ENCODE measurements at places on chromosomes 1 and 21. TPM values are rescaled to one million over a fixed set of nuclear protein-coding genes. Genes with fewer than 3 reads are reported as not detected.

- H3K27ac ChIP-seq: peak overlapping the region; percentile 80
- peak overlapping the region; percentile 33 for H3K4me3 ChIP-seq
- H3K36me3 ChIP-seq: peaks cover 1% of the 10 kb centered on the region
Measured at GRCh38 chr1:224880593-224881307, 48.7 kb upstream of the DNAH14 start.

GRCh38 chr1:22760455-22760854 is 49.8 kb downstream of the EPHB2 start:
- peaks cover 1% of the 10 kb centered on the region for H3K4me1 ChIP-seq
- DNase-seq: no peak
- H3K36me3 ChIP-seq: no peaks in the 10 kb centered on the region
- H3K27ac ChIP-seq: no peak overlapping the region
- H3K4me3 ChIP-seq: no peak overlapping the region
- no peaks in the 10 kb centered on the region for H3K27me3 ChIP-seq

PDZK1 gene
- 25.0 TPM for total RNA-seq

OR2T11 gene
- total RNA-seq: not detected

GJC2 gene
- 2.1 TPM for total RNA-seq

RIIAD1 gene
- 1.2 TPM for total RNA-seq

DNA sequence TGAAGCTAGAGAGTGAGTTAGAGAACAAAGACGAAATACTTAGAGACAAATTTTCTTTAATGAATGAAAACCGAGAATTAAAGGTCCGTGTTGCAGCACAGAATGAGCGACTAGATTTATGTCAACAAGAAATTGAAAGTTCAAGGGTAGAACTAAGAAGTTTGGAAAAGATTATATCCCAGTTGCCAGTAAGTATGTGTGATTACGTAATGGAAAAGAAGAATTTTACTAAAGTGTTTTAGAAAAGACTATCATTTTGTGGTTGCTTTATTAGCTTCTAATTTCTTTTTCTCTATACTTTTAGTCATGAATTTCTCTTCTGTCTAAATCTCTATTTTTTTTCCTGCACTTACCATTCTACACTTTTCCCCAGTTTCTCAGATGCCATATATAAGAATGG is 26.7 kb downstream of the CCDC18 start:
- DNase-seq: no peak
- no peak overlapping the region for H3K27ac ChIP-seq
- H3K4me3 ChIP-seq: no peak overlapping the region
- H3K27me3 ChIP-seq: no peaks in the 10 kb centered on the region
- H3K36me3 ChIP-seq: peaks cover 2% of the 10 kb centered on the region

- peaks cover 46% of the 10 kb centered on the region for H3K27me3 ChIP-seq
- H3K36me3 ChIP-seq: no peaks in the 10 kb centered on the region
- no peak overlapping the region for H3K4me3 ChIP-seq
- H3K27ac ChIP-seq: no peak overlapping the region
- peaks cover 5% of the 10 kb centered on the region for H3K4me1 ChIP-seq
- DNase-seq: no peak
Measured at GRCh38 chr1:38783640-38784229, 75.8 kb downstream of the RRAGC start.

KCNK1 gene
- total RNA-seq: 9.7 TPM

ZBTB8B gene
- 4.7 TPM for total RNA-seq

ALX3 gene
- 2.8 TPM for total RNA-seq

C1orf185 gene
- total RNA-seq: not detected

GRCh38 chr1:109252893-109253802 is 3.8 kb downstream of the CELSR2 start:
- peak overlapping the region; percentile 37 for H3K4me3 ChIP-seq
- H3K27me3 ChIP-seq: peaks cover under 1% of the 10 kb centered on the region
- H3K27ac ChIP-seq: peak overlapping the region; percentile 67
- no peak for DNase-seq

TDRD5 gene
- 0.12 TPM for total RNA-seq

GRCh38 chr1:1075148-1075935 is 1.2 kb upstream of the RNF223 start:
- peaks cover 4% of the 10 kb centered on the region for H3K27me3 ChIP-seq
- H3K36me3 ChIP-seq: no peaks in the 10 kb centered on the region
- no peak overlapping the region for H3K4me3 ChIP-seq
- no peak overlapping the region for H3K27ac ChIP-seq
- DNase-seq: no peak

DNA sequence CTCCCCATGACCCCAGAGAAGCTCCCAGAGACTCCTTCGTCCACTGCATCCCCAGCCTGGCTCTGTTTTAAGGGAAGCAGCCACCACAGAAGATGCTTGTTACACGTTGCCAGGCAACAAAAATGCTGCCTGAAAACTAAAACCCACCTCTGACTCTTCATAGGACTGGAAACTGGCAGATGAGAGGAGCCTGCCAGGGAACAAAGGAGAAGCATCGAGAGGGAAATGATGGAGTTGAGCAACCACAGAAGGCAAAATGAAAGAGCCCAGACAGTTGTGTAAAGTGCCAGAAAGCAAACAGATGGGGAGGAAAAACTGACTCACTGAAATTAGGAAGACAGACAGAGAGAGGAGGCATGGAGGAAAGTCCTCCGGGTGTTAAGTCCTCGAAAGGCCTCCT is 118.4 kb downstream of the KCNN3 start:
- H3K27me3 ChIP-seq: peaks cover 81% of the 10 kb centered on the region
- H3K36me3 ChIP-seq: no peaks in the 10 kb centered on the region
- no peak overlapping the region for H3K4me3 ChIP-seq
- DNase-seq: no peak

S100A4 gene
- total RNA-seq: 7.6 TPM

CDC7 gene
- 26.9 TPM for total RNA-seq

DNA sequence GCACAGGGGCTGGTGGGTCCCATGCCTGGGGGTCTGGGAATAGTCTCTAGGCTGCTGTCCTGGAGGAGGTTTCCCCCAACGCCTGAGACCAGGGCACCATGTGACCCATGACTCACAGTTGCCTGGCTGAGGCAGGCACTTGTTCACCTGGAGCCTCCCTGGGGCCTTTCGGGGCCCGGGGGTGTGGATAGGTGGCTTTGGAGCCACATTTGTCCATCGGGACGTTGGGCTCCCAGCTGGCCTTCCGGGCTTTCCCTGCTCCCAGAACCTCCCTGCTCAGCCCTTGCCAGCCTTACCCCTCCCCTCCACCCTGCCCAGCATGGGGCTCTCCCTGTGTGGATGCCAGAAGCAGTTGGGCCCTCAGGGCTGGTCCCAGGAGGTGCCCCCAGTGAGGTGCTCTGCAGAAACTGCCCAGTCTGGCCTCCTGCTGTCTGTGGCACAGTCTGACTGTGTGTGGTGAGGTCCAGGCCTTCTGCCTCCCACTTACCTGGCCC is 14.2 kb downstream of the COL6A1 start:
- no peak overlapping the region for H3K4me3 ChIP-seq
- no peak overlapping the region for H3K27ac ChIP-seq
- H3K4me1 ChIP-seq: peaks cover 2% of the 10 kb centered on the region
- no peak for DNase-seq

GRCh38 chr1:40925834-40926410 is 53.6 kb upstream of the CTPS1 start:
- no peaks in the 10 kb centered on the region for H3K27me3 ChIP-seq
- H3K4me3 ChIP-seq: no peak overlapping the region
- no peaks in the 10 kb centered on the region for H3K36me3 ChIP-seq
- no peak for DNase-seq
- no peak overlapping the region for H3K27ac ChIP-seq

DCST1 gene
- not detected for total RNA-seq

- H3K36me3 ChIP-seq: no peaks in the 10 kb centered on the region
- H3K4me1 ChIP-seq: peaks cover 19% of the 10 kb centered on the region
- peaks cover 7% of the 10 kb centered on the region for H3K27me3 ChIP-seq
- no peak overlapping the region for H3K4me3 ChIP-seq
Measured at GRCh38 chr1:12544992-12545391, 73.0 kb downstream of the DHRS3 start.

DNA sequence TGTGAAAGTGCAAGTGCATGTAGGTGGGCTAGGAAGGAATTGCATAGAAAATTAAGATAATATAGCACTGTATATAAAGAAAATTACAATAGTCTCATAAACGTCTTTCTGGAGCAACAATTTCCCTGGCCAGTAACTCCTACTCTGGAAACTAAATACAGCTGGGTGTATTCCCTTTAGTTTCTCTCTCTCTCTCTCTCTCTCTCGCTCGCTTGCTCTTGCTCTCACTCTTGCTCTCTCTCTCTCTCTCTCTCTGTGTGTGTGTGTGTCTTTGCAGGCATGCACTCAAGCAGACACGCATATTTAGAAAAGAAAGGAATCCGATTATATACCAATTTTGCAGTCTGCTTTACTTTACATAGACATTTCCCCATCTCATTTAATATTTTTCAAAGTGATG is 14.7 kb downstream of the S100A10 start:
- H3K27ac ChIP-seq: no peak overlapping the region
- H3K27me3 ChIP-seq: no peaks in the 10 kb centered on the region
- H3K4me1 ChIP-seq: peaks cover 35% of the 10 kb centered on the region
- DNase-seq: no peak
- no peak overlapping the region for H3K4me3 ChIP-seq
- H3K36me3 ChIP-seq: peaks cover 20% of the 10 kb centered on the region

DNA sequence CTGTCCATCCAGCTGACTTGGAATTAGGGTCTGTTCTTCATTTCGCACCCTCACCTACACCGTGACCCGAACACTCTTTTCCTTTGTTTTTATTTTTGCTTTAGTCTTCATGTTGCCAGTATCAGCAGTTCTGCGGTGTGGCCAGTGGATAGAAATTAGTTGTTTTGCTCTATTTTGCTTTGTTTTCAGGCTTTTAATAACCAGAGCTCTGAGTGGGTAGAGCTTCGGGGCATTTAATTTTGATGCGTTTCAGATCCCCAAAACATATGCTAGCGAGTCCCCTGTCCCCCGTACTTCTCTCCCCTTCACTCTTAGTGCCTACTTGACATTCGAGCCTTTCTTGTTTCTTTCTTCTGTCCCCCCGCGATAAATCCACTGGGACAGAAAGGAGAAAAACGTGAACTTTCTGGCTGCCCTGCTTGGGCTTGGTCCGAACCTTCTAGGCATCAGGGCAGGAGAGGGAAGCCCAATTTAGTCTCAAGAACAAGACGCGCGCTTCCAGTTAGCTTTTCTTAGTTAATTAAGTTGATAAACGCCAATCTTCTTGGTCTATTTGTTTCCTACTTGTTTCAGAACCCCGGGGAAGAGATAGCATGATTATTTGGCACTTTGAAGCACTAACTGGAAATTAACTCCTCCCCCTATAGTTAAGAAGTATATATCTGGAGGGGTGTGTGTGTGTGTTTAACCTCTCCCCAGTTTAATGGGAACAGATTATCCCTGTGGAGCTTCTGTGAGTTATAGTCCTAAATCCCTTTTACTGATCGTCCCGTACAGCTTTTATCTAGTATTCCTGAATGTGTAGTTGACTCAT is 839 bp downstream of the SWT1 start:
- H3K4me3 ChIP-seq: peak overlapping the region; percentile 98
- H3K36me3 ChIP-seq: peaks cover 2% of the 10 kb centered on the region
- peak overlapping the region; percentile 83 for H3K27ac ChIP-seq
- no peak for DNase-seq
- H3K4me1 ChIP-seq: peaks cover 26% of the 10 kb centered on the region

ALPL gene
- total RNA-seq: 19.8 TPM

GRCh38 chr1:14894811-14895560 is 258.6 kb upstream of the TMEM51 start:
- no peaks in the 10 kb centered on the region for H3K36me3 ChIP-seq
- no peak overlapping the region for H3K27ac ChIP-seq
- no peak for DNase-seq
- H3K4me3 ChIP-seq: no peak overlapping the region
- H3K4me1 ChIP-seq: peaks cover 3% of the 10 kb centered on the region

TMEM52 gene
- total RNA-seq: 1.8 TPM

DNA sequence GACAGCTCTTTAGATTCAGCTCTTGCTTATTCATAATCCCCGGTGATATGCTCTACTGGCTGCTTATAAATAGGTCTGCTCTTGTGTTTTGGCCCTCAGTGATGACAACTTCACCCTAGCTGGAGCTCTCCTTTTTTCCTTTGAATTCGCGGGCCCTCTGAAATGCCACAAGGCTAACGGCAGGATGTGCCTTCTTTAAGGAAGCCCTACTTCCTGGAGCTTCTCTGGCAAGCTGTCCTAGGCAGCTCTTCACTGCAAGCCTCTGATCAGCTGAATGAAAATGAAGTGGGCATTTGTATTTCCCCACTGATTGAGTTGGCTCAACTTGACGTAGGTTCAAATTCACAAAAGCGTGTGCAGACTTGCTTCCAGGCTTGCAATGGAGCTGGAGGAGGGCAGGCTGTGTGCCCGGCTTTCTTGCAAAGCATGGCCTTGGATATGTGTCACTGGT is 22.2 kb downstream of the SGIP1 start:
- no peaks in the 10 kb centered on the region for H3K27me3 ChIP-seq
- no peak overlapping the region for H3K27ac ChIP-seq
- no peak overlapping the region for H3K4me3 ChIP-seq
- peaks cover 13% of the 10 kb centered on the region for H3K4me1 ChIP-seq

DNA sequence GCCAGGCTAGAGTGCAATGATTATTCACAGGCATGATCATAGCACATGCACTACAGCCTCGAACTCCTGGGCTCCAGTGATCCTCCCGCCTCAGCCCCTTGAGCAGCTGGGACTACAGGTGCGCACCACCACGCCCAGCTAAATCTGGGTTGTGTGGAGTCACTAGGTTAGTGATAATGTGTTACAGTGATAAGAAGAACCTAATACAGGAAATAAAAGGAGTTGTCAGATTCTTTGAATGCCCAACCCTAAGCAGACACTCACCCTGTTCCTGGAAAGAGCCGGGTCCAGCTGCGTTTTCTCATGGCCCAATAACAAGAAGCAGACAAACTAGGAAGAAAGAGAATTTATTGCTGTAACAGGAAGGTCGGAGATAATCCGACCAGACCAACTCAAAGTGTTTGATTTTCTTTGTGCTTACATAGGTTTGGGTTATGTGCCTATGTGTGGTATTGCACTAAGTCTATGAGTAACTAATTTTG is 8.8 kb downstream of the IFNGR2 start:
- H3K4me1 ChIP-seq: peaks cover 49% of the 10 kb centered on the region
- peaks cover 18% of the 10 kb centered on the region for H3K36me3 ChIP-seq

UTS2 gene
- not detected for total RNA-seq

RTCA gene
- 39.3 TPM for total RNA-seq

DNA sequence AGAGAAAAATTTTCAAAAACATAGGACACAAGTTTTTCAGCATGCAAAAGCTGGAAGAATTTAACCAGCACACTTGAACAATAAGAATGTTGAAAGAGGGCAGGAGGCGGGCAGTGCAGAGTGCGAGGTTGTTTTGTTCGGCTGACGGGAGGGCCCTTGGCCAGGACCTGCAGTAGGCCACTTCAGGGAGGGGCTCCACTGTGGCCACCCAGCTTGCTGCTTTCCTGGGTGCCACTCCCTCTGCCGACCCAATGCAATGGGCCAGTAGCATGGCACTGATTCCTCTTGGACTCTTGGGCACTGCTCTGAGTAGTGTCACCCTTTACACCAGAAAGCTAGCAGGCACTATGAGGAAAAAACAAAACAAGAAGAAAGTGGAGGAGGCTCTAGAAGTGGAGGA is 92.9 kb downstream of the SNRPE start:
- H3K4me3 ChIP-seq: no peak overlapping the region
- H3K27me3 ChIP-seq: no peaks in the 10 kb centered on the region
- peaks cover 5% of the 10 kb centered on the region for H3K36me3 ChIP-seq

- no peak overlapping the region for H3K27ac ChIP-seq
- no peak overlapping the region for H3K4me3 ChIP-seq
- H3K4me1 ChIP-seq: no peaks in the 10 kb centered on the region
- no peak for DNase-seq
- H3K27me3 ChIP-seq: peaks cover 8% of the 10 kb centered on the region
Measured at GRCh38 chr21:36828891-36829515, 130.1 kb downstream of the SIM2 start.

MAP1LC3C gene
- total RNA-seq: not detected

All from progenitor cell of endocrine pancreas (in vitro differentiated cells).